ENCODE measurements at places on chromosomes 4 and X. TPM values are rescaled to one million over a fixed set of nuclear protein-coding genes. Genes with fewer than 3 reads are reported as not detected.

DNA sequence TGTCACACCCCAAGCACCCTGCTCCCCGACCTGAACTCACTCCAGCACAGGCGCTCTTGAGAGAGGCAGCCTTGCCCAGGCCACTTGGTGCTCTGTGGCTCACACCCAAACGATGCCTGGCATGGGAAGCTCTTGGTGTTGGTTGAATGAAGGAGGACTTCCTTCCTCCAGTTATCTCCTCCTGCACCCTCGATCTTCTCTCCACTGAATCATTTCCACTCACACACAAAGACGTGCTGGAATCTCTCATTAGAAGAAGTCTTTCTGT, 90.5 kb upstream of the TRIM2 start:
- H3K27ac ChIP-seq: no peak overlapping the region
- peaks cover 9% of the 10 kb centered on the region for H3K27me3 ChIP-seq
- peaks cover 6% of the 10 kb centered on the region for H3K4me1 ChIP-seq
- DNase-seq: no peak
- H3K36me3 ChIP-seq: no peaks in the 10 kb centered on the region

DNA sequence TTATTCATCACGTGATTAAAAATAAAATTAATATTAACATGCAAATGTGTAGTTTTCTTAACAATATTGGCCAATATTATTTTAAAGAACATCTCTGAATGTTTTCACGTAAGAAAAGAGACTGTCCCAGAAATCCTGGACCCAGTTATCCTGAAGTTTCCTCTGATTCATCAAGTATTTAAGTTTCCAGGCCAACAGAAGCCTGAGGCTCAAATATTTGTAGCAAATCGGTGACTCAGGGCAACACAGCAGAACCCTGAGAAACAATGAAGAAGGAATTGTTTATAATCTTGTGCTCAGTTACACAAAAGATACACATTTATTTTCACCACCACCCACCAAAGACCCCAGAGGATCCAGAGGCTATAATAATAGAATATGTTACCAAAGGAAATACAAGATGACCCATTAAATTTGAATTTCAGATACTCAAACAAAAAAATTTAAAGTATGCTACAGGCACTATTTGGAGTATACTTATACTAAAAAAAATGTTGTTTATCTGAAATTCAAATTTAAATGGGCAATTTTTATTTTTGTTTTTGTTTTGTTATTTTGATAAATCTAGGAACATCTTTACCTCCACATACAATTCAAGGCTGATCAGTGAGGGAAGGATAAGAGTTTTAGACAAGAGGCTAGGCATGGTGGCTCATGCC, 33.9 kb upstream of the SLC7A11 start:
- no peaks in the 10 kb centered on the region for H3K4me1 ChIP-seq
- DNase-seq: no peak
- H3K4me3 ChIP-seq: no peak overlapping the region
- H3K27me3 ChIP-seq: peaks cover 4% of the 10 kb centered on the region

Gene FGFBP1
- total RNA-seq: not detected

Gene GJB1
- total RNA-seq: not detected

Gene P2RY10
- 46.4 TPM for total RNA-seq

DNA sequence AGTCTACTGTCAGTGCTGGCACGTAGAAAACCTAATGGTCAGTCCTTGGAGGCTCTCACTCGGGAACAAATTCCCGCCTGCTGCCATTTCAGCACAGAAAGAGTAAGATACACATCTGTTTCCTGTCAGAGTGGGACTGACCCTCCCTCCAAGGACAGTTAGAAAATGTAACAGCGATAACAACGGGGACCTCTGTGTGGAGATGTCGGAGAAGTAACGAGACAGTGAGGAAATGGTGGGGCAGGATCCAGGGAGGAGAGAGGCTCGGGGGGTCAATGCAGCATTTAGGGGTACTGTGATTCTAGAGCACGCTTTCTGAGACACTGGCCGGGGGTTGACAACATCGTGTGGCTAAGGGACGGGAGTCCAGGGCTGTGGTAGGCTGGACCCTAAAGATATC, 36.0 kb upstream of the SORCS2 start:
- no peak overlapping the region for H3K4me3 ChIP-seq
- H3K27ac ChIP-seq: no peak overlapping the region
- no peak for DNase-seq
- no peaks in the 10 kb centered on the region for H3K4me1 ChIP-seq
- peaks cover 10% of the 10 kb centered on the region for H3K27me3 ChIP-seq

GRCh38 chr4:46277165-46277951, 112.6 kb downstream of the GABRA2 start:
- H3K4me1 ChIP-seq: no peaks in the 10 kb centered on the region
- DNase-seq: no peak
- H3K27me3 ChIP-seq: no peaks in the 10 kb centered on the region
- H3K4me3 ChIP-seq: no peak overlapping the region
- H3K36me3 ChIP-seq: no peaks in the 10 kb centered on the region
- no peak overlapping the region for H3K27ac ChIP-seq

Gene TKTL1
- total RNA-seq: 5.2 TPM

Gene CXCL11
- total RNA-seq: not detected

DNA sequence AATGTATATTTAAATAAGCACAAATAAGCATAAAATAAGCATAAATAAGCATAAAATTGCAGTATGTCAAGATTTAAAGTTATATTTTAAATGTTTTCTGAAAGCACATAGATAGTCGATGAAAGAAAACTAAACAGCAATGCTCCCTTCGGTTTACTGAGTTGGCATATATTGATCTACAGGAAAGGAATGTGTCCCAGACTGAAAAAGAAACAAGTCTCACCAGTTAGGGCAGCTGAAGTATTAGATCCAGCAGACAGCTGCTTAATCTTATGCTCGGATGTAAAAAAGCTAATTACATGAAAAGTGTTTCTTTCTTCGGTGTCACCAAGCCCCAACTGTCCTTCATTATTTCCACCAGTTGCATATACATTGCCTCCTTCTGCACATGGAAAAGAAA, 8.7 kb downstream of the RPGR start:
- DNase-seq: no peak
- H3K4me3 ChIP-seq: no peak overlapping the region
- no peaks in the 10 kb centered on the region for H3K4me1 ChIP-seq
- H3K27me3 ChIP-seq: no peaks in the 10 kb centered on the region
- peaks cover 2% of the 10 kb centered on the region for H3K36me3 ChIP-seq

DNA sequence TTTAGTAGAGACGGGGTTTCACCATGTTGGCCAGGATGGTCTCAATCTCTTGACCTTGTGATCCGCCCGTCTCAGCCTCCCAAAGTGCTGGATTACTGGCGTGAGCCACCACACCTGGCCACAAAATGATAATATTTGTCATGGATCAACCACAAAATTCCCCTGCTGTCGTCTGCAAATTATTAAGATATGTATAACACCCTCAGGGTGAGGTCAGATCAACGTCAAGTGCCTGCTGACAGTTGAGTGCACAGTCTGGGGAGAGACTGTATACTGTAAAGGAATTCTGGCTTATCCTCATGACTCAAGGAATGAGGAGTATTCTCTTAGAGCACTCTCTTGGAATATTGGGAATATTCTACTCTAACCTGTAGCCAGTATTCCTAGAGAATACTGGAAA, 11.2 kb downstream of the EPGN start:
- no peak for DNase-seq
- H3K4me3 ChIP-seq: no peak overlapping the region
- H3K36me3 ChIP-seq: no peaks in the 10 kb centered on the region
- H3K27me3 ChIP-seq: peaks cover 18% of the 10 kb centered on the region
- peaks cover 5% of the 10 kb centered on the region for H3K4me1 ChIP-seq

- peak; percentile 91 for DNase-seq
- H3K27me3 ChIP-seq: no peaks in the 10 kb centered on the region
- peak overlapping the region; percentile 89 for H3K27ac ChIP-seq
- peaks cover 40% of the 10 kb centered on the region for H3K4me1 ChIP-seq
- no peak overlapping the region for H3K4me3 ChIP-seq
Observed at GRCh38 chr4:100093091-100093866, 97.0 kb downstream of the DDIT4L start.

Gene SLC25A53
- total RNA-seq: 6.3 TPM

Gene P2RY4
- total RNA-seq: 0.25 TPM

DNA sequence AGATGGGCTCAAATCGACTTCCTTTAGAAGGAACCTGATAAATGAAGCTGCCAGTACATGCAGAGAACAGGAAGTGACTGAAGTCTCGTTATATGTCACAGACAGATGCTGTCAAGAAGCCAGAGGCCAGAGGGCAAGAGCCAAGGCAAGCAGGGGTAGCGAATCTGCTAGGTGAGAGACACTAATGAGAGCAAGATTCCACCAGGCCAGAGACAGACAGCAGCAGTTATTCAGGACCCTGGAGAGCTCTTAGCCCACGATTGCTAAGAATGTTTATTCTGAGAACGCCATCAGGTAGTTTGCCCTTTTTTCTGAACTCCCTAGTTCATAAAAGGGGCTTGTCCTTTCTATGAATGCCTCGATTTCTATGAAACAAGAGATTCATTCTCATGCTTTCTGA, 73.7 kb downstream of the BEND2 start:
- H3K27me3 ChIP-seq: no peaks in the 10 kb centered on the region
- H3K4me3 ChIP-seq: no peak overlapping the region
- H3K36me3 ChIP-seq: no peaks in the 10 kb centered on the region
- no peaks in the 10 kb centered on the region for H3K4me1 ChIP-seq
- H3K27ac ChIP-seq: no peak overlapping the region

GRCh38 chrX:39755143-39756032, 342.4 kb downstream of the BCOR start:
- H3K36me3 ChIP-seq: no peaks in the 10 kb centered on the region
- H3K27me3 ChIP-seq: no peaks in the 10 kb centered on the region
- no peak overlapping the region for H3K27ac ChIP-seq
- H3K4me3 ChIP-seq: no peak overlapping the region
- H3K4me1 ChIP-seq: peaks cover 9% of the 10 kb centered on the region
- DNase-seq: no peak

DNA sequence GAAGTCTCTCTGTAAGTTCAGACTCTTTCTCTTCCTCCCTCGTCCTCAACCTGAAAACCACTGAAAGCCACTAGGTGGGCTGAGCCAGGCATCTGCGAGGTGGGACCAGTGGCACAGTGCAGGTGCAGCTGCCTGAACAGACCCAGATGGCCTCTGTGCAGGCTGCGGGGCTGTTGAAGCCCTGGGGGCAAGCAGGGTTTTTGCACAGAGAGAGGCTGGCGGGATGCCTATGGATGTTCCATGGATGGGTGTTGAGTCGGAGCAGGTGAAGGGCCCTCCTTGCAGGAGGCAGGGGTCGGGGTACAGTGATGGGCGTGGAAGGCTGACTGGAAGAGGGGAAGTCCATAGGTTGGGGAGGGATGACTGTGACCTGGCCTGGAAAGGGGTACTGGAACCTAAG, 350.2 kb upstream of the FAT1 start:
- no peaks in the 10 kb centered on the region for H3K36me3 ChIP-seq
- no peak overlapping the region for H3K27ac ChIP-seq
- H3K4me3 ChIP-seq: no peak overlapping the region
- no peaks in the 10 kb centered on the region for H3K27me3 ChIP-seq
- no peak for DNase-seq

Gene SLITRK4
- total RNA-seq: not detected

- H3K27ac ChIP-seq: no peak overlapping the region
- H3K4me3 ChIP-seq: no peak overlapping the region
- H3K36me3 ChIP-seq: no peaks in the 10 kb centered on the region
Observed at GRCh38 chr4:3404546-3404945, 37.2 kb upstream of the HGFAC start.

DNA sequence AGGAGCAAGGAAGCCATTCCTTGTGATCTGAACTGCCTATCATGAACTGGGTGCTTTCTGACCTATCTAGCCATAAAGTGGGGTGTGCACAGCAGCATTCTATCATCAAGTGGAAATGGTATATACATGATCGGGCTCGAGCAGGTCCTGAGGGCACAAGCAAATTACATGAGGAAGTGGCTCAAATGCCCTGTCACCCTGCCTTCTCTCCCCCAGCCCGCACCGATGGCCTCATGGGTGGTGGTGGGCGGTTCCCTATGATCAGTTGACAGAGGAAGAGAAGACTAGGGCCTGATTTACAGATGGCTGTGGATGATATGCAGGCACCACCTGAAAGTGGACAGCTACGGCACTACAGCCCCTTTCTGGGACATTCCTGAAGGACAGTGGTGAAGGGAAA, 46.3 kb upstream of the BCLAF3 start:
- no peak overlapping the region for H3K4me3 ChIP-seq
- no peaks in the 10 kb centered on the region for H3K27me3 ChIP-seq
- no peak for DNase-seq
- H3K4me1 ChIP-seq: no peaks in the 10 kb centered on the region

DNA sequence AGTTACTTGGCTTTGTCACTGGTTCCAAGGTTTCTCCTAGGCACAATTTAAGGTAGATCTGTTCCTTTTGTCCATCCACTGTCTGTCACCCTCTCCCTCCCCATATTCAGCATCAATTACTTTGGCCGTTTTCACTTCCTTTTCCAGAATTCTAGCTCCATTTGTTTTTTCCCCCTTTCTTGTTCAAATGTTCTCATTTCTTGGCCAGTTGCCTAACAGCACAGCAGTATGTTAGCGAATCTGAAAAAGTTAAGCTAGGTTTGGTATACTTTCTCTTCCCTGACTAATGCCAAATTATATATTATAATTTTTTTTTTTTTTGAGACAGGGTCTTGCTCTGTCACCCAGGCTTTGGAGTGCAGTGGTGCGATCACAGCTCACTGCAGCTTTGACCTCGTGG, 409.1 kb upstream of the TEX13C start:
- no peaks in the 10 kb centered on the region for H3K36me3 ChIP-seq
- no peaks in the 10 kb centered on the region for H3K27me3 ChIP-seq
- no peak for DNase-seq
- no peak overlapping the region for H3K27ac ChIP-seq
- H3K4me3 ChIP-seq: no peak overlapping the region
- no peaks in the 10 kb centered on the region for H3K4me1 ChIP-seq
